ENCODE measurements at places on chromosomes 5 and 9.

DNA sequence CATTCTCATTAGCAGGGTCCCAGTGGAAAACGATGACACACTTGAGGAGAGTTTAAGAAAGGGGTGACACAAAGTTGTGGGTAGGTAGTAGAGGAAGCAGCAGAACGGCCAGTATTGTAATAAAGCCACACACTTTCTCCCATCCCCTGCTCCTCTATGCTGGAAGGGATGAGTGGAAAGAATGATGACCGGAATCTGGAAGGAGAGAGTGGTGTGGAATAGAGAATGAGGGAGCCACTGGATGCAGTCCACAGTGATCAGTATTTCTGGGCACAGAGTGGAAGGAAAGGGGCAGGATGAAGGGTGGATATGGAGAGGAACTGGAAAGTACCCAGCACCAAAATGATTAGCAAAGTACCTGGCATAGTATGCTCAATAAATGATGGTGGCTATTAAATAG is 133.8 kb upstream of the DAB2 start:
- DNase-seq, result no peak

DNA sequence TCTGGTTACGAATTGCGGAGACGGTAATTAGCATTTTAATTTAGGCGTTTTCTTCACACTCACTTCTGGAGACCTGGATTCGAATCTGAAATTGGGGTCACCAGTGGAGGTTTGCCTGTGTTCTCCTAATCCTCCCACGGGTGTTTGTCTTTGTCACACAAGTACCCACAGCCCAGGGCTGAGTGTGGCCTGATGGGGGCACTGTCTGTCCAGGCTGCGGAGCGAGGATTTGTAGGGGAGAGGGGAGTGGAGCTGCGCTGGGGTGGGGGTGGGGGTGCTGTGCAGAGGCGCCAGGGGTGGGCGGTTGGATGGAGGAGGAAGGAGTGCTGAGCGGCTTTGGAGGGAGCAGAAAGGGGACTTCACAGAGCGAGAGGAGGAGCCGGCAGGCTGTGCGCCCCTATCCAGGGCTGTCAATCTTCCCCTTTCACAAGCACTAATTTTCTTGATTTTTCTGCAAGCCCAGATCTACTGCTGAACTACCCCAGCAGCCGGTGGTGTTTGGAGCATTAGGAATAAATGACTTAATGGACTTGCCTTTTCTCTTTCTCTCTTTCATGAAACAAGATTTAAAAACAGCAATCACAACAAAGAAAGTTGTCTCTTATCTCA is 53.1 kb downstream of the TSPAN17 start:
- DNase-seq, result peak; percentile 32

DNA sequence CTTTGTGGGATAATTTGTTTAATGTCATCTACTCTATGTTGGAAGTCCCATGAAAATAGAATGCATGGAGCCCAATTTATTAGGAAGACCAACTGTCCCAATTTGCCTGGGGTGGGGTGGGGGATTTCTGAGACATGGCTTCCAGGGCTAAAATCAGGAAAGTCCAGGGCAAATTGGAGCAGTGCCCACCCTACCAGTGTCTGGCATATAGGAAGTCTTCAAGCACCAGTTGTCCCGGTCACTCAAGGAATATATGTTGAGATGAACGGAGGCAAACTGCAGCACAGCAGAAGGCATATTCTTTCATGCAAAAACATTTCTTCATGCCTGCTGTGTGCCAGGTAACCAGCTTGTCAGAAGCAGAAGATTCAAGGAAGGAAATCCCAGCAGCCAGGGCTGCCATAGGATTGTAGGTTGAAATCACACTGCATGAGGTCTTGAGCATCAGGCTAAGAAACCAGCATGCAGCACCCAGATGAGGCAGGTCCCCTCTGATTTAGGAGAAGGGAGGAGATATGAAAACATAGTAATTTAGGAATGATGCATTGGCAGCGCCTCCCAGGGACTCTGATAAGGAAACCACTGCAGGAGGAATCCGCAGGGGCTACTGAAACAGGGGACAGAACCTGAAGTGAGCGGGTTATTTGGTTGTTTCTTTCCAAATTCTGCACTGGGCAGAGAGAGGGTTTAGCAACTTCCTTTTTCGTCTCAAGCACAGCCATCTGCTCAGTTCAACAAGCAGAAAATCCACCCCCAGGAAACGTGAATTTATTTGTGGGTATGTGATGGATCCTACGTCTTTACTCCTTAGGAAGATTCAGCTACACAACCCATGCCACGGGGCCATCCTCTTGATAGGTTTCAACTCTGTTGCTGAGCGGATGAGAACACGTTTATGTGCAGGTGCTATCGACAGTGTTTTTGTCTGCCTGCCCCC is 112.6 kb upstream of the CPEB4 start:
- peak; percentile 82 for DNase-seq

DNA sequence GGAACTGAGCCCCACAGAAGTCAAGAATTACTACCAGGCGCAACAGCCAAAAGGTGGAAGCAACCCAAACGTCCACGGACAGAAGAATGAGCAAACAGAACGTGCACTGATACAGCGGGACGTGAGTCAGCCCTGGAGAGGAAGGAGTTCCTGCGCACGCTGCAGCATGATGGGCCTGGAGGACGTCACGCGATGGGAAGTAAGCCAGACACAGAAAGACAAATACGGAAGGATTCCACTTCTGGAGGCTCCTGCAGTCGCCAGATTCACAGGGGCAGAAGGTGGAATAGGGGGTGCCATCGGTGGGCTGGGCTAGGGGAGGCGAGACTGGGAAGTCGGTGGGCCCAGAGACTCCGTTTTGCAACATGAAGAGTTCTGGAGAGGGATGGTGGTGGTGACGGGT is 80.3 kb upstream of the PHYKPL start:
- DNase-seq, result peak; percentile 76

DNA sequence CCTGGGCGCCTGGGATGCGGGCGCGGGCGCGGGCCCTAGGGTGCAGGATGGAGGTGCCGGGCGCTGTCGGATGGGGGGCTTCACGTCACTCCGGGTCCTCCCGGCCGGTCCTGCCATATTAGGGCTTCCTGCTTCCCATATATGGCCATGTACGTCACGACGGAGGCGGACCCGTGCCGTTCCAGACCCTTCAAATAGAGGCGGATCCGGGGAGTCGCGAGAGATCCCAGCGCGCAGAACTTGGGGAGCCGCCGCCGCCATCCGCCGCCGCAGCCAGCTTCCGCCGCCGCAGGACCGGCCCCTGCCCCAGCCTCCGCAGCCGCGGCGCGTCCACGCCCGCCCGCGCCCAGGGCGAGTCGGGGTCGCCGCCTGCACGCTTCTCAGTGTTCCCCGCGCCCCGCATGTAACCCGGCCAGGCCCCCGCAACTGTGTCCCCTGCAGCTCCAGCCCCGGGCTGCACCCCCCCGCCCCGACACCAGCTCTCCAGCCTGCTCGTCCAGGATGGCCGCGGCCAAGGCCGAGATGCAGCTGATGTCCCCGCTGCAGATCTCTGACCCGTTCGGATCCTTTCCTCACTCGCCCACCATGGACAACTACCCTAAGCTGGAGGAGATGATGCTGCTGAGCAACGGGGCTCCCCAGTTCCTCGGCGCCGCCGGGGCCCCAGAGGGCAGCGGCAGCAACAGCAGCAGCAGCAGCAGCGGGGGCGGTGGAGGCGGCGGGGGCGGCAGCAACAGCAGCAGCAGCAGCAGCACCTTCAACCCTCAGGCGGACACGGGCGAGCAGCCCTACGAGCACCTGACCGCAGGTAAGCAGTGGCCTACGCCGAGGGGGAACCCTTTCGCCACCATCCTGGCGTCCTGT is at the start of gene EGR1:
Gene EGR1, plus strand, starts transcription at position 219 of the 864 bp plus-strand sequence. Its CDS starts 283 bp downstream, at position 502.
- peak; percentile 92 for DNase-seq

GRCh38 chr5:132090107-132090506 is 16.5 kb downstream of the CSF2 start:
- no peak for DNase-seq

DNA sequence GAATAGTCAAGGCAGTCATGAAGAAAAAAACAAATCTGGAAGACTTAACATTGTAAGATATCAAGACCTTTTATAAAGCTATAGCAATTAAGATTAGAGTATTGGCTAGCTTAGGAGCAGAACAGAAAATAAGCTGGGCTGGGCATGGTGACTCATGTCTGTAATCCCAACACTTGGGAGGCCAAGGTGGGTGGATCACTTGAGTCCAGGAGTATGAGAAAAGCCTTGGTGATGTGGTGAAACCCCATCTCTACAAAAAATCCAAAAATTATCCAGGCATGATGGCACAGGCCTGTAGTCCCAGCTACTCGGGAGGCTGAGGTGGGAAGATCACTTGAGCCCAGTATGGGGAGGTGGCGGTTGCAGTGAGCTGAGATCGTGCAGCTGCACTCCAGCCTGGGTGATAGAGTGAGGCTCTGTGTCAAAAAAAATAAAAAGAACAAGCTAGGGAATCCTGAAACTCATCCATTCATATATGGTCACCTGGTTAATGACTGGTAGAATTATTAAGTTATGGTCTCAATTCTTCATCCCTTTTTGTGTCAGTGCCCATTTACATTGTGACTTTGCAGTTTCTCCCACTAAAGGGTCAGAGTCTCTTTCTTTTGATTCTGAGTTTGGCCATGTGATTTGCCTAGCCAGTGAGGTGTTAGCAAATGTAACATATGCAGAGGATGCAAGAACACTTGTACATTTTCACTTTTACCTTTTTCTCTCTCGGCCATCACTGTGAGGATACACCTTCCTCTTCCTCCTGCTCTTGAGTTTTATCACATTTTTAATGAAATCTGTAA is 144.6 kb upstream of the SGCD start:
- DNase-seq, result no peak

DNA sequence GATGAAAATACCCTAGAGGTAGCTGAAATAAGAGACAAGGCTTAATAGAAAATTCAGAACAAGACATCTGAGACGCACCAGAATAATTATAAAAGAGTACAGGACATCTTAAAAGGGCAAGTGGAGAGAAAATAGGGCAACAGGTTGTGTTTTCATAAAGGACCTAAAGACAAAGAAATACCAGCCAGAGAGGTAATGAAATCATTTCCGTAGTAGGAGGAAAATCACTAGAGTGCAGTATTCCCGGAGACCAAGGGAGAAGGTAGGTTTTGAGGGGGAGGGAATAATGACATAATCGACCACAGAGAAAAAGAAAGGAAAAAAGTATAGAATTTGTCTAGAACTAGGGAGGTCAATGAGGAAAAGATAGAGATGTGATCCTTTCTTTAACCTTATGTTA is 26.2 kb upstream of the CTNNAL1 start:
- DNase-seq, result no peak

GRCh38 chr5:165631235-165631634 is 2125.8 kb downstream of the MAT2B start:
- DNase-seq, result no peak
